ENCODE measurements at places on chromosomes 4 and X.

DNA sequence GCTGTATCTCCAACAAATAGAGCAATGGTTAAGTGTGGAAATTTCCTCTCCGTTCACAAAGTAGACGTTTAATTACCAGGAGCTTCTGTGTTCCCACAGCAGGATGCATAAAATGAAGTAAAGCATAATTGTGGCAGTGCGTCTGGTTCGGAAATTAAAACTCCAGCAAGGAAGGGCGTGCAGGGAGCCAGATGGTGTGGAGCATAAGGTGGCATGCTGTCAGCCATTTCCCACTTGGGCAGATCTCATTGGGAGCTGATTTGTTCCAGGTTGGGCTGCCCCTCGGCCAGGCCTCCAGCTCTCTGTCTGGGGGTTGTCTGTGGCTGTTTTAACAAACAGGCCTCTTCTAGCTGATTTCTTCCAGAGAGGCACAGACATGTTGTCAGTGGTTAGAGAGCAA, 182.1 kb upstream of the CLNK start:
- no peak for DNase-seq

DNA sequence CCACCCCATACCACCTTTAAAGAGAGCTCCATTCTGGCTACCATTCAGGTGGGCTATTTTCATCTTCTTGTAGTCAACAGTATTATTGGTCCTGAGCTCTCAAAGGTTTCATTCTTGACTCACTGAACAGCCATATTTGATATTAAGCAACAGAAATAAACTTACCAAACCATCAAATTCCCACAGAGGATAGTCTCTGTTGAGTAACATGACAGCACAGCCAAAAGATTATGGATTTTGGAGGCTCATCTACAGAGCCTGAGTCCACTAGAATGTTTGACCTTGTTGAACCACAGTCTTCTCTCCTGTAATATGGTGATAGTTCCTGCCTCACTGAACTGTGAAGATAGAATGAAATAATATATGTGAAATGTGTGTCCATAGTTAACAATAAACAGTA, 276.3 kb upstream of the LDB2 start:
- DNase-seq, result no peak

GRCh38 chr4:134885436-134885835, 683.8 kb upstream of the PABPC4L start:
- DNase-seq, result no peak

DNA sequence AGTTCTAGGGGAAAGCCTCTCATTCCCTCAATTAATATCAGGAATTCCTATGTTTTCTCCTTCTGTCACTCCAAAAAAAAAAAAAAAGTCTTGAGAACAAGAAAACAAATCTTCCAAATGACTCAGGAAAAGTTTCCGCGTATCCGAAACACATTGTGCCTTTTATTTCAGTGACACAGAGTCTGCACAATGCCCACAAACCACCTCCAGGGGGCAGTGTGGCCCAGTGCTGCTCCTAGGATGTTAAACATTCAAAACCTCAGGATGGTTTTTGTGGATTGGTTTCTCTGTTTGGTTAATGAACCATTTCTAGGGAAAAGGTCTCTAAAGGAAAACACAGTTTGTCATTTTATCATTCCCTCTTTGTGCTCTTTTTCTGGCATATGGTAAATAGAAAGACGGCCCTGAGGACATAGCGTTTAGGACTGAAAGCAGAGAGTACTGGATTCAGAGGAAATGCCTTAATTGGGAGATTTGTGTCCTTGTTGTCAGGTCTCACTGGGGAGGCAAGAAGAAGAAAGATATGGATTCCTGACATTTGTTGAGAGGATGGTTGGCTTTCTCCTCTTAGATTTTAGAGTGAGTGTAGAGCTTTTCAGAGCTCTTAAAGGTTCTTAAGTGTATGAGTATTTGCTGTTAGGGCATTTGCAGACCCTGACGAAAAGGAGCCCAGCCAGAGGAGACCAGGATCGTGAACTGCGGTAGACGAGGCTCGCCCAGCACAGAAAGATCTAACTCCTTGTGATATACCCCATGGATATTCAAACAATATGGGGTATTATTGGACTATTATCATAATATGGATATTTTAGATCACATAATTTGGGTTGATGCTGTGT, 65.7 kb upstream of the MAP9 start:
- DNase-seq, result peak; percentile 40

DNA sequence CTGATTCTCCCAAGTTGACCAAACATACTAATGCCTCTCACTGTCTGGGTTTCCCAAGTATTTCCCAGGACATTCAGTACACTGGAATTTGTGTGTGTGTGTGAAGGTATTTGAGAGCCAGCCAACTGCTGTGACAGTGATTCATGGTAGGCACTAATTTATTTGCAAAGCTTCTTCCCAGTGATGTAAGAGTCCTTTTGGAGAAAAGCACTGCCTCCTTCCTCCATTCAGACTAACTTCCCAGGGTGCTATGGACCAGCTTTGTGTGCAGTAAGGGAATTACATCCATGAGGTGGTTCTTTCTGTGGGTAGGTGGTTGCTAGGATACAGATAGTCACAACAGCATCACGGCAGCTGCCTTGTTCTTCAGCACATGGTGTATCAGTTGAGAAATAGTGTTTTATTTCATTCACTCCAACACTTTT, 8.7 kb downstream of the EGF start:
- no peak for DNase-seq

DNA sequence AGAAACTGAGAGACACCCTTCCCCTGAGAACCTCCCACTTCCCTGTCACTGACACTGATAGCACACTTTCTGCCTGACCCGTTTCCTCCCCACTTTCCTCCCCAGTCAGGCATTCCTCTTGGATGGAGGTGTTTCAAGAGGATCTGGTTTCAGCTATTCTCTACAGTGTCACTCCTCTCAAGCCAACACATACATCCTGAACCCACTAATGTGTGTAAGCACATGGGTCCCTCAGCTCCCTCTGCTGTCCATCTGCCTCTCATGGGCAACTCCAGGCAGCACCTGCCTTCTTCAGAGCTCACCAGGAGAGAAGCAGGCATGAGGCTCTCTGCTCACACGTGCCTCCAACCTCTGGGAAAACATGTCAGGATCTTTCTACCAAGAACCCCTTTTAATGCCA, 207.6 kb downstream of the NAF1 start:
- no peak for DNase-seq
